ENCODE measurements at places on chromosomes 2 and 18. TPM values are rescaled to one million over a fixed set of nuclear protein-coding genes. Genes with fewer than 3 reads are reported as not detected.

DNA sequence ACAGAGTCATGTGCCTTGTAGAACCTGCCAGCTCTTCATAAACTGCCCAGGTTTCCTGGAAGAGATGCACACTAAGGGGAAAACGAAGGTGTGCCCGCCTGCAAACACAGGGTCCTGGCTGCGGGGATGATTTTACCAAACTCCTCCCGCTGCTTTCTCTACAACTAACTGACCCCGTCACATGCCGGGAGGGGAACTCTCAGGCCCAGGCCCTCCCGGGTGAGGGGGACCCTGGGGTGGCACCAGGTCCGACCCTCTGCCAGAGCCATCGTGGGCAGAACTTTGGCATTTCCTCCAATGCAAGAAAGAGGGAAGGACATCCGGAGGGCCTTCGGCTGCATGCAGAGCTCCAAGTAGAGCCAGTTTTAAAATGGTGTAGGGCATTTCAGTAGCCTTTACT lies 28.6 kb downstream of the CAPN13 start:
- DNase-seq: no peak

GRCh38 chr2:145484448-145485097 lies 964.7 kb upstream of the ZEB2 start:
- DNase-seq: peak; percentile 68

DNA sequence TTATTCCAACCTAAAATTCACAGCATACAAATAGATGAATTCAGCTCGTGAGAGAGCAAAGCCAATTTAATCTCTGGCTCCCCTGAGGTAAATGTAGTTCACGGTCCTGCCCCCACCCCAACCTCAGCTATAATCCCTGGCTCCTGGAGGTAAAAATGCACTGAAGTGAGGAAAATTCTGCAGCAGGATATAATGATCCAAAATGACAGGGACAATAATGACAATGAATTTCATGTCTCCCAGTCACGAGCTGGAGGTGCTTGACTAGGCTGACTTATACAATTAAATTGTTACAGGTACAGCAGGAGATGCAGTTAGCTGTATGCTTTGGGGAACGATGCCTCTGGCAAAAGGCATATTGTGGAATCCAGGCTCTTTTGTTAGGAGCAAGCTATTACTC lies 82.0 kb downstream of the GPD2 start:
- DNase-seq: no peak

DNA sequence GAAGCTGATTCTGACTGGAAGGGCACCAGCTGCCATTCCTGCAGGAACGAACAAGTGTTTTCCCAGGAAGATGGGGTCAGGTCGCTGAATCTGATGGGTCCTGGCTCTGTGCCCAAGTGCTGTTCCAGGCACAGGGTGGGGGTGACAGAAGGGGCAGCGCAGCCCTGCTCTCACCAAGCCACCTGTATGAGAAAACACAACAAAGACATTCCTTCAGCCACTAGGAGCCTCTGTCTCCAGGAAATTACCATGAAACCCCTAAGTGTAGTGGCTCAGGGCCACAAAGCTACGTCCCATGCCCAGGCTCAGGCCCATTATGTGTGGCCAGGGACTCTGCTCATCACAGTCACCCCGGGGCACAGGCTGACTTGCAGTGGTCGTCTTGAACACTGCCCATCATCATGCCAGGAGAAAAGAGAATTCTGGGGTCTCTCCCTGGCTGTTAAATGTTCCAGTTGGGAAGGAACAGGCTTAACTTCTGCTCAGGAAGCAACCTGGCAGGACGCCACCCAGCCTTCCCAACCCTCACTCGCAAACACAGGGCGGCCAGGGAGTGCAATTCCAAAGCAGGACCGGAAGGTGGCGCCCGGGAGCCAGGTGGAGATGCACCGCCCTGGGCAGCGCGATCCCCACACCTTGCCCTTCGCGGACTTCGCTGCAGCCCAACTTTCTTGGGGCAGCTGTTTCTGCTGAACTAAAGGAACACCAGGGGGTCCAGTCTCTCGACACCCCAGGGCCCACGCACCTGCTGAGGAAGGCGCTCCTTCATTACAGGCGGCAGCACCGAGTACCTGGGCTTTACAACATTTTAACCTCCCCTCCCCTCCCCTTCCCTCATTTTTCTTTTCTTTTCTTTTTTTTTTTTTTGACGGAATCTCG lies 11.0 kb upstream of the SFTPB start:
- peak; percentile 94 for DNase-seq

GRCh38 chr2:213500881-213501280 lies 216.6 kb downstream of the SPAG16 start:
- no peak for DNase-seq

GRCh38 chr2:96408616-96409015 lies 73.0 kb downstream of the NCAPH start:
- DNase-seq: no peak

- no peak for DNase-seq
These were observed 18.8 kb downstream of the SPRED2 start for GRCh38 chr2:65413610-65414009.

DNA sequence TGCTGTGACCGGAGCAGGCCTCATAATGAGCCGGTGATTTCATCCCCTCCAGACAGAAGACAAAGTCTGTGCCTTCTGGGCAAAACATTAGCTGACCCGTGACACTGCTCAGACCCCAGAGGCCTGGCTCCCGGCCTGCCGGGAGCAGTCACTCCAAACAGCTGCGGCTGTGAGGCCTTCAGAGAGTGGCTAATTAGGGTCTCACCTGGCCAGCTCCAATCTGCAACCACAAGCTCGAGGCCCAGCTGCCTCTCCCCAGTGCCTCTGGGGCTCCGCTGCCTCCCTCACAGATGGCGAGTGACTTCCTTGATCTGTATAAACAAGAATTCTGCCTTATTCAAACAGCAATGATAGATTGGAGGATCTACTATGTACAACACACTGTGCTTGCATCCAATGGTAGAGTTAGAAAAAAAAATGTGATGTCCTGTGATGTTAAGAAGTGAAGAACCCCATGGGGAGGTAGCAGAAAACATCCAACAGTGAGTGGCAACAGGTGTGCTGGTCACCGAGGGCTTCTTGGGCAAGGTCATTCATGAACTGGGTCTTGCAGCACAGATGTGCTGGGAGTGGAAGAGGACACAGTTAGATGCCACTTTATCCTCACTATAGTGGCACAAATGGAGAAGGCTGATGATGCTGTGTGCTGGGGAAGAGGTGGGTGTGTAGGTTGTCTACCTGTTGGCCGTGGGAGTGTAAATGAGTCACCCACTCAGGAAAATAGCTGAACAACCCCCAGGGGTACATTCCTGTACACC lies 98.2 kb upstream of the ASAP2 start:
- DNase-seq: no peak

DNA sequence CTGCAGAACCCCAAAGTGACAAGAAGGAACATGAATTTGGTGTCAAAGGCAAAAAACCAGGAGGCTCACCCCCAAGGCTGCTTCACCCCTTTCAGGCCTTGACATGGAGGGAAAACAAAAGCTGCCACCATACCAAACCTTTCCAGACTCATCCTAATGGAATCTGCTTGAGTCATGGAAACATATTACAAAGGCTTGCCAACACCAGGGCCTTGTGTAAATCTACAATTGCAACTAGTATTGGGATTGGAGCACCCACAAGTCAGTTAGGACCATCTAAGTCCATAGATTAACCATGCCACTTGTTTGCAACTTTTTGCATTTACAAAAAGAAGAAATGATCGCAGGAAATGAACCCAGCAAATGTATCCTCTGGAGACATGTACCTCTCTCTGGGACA lies 297.6 kb downstream of the CDCA7 start:
- peak; percentile 93 for DNase-seq

GRCh38 chr2:217440000-217440399 lies 562.8 kb downstream of the TNS1 start:
- no peak for DNase-seq

DNA sequence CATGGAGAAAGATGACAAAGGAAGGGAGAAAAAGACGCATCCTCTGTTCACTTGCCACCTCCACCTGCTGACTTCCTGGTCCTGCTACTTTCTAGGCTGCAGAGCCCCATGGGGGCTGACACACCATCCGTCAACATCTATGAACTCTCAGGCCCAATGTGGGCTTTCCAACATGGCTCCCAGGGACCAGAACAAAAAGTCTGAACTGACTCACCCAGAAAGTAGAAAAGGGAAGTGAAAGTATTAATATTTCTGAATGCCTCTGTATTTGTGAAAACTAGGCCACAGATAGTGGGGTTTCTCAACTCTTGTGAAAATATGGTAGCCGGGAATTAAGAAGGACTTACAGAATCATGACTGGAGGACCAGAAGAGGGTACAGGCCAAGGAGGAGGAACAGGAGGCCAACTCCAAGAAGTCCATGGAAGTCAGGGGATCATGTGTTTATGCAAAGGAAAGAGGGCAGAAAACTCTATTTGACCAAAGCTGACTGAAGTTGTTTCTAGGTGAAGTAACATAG lies 123.1 kb upstream of the CAB39 start:
- DNase-seq: no peak

DNA sequence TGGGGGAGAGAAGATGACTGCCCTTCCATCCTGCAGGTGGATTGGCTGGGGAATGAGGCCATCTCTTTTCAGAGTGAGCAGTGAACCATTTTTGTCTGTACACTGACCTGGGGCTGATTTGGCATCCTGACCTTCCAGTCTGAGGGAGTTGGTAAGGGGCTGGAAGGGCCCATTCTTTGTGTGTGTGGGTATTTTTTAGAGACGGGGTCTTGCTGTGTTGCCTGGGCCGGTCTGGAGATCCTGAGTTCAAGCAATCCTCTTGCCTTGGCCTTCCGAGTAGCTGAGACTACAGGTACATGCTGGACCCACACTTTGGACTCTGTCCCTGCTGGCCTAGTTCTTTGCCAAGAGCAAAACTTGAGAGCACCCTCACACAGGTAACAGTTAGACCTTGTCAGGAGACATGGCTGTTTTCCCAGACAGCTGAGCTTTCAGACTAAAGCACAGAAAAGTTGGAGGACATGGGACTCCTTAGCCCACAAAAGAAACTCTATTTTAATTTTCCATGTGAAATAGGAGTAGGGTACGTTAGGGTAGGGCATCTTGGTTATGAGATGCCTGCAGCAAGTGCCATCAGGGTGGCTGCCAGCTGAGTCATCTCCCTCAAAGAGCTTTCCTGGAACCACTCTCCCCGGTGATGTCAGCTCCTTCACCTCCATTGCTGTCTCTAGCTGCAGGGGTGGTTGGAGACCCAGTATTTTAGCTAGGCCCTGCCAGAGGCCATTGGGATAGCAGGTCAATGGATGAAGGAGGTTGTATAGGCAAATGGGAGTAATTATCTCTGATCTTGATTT lies 60.7 kb downstream of the DGKD start:
- peak; percentile 66 for DNase-seq

DNA sequence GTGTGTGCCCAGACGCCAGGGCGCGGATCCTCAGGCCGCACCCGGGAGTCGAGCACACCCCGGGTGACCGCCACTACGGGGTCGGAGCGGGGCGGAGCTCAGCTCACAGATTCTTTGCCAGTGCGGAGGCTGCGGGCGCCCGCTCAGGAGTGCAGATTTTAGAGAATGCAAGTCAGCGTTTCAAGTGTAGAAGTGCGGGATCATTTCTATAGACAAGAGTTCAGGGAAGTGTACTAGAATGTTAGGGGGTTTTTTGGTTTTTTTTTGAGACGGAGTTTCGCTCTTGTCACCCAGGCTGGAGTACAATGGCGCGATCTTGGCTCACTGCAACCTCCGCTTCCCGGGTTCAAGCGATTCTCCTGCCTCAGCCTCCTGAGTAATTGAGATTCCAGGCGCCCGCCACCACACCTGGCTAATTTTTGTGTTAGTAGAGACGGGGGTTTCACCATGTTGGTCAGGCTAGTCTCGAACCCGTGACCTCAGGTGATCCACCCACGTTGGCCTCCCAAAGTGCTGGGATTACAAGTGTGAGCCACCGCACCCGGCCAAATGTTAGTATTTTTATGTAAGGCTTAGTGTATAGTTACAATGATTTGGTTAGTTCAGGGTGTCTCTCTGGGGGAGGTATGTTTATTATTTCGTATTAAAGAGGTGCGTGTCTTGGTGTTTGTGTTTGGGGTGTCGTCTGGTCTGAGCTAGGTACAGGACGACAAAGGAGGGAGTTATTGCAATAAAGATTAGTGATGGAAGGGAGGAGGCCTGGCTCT lies 619 bp upstream of the FAM168B start:
- no peak for DNase-seq

GRCh38 chr2:54624591-54625071 lies 98.8 kb upstream of the EML6 start:
- no peak for DNase-seq

- no peak for DNase-seq
These were observed 61.9 kb downstream of the ASAP2 start for GRCh38 chr2:9268301-9269080.

DNA sequence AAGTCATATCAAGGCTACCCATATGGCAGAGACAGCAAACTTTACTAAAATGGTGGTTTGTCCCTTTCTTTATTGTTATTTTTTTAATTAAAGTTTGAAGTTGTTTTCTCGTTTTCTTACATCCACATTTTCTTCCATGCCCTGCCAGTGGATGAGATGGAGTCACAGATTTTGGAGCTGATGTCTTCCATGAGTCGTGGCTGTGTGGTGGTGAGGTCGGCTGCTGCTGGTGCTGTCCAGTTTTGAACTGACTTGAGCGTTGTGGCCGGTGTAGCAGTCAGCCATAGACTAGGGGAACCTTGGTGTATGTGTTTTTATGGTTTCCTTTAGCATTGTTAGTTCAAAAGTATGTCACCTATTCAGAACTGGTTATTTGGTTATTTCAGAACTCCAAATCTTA lies 182.8 kb downstream of the SH3RF3 start:
- no peak for DNase-seq

- DNase-seq: peak; percentile 5
These were observed 1.5 kb downstream of the TTC32 start for GRCh38 chr2:19899985-19900930.

DNA sequence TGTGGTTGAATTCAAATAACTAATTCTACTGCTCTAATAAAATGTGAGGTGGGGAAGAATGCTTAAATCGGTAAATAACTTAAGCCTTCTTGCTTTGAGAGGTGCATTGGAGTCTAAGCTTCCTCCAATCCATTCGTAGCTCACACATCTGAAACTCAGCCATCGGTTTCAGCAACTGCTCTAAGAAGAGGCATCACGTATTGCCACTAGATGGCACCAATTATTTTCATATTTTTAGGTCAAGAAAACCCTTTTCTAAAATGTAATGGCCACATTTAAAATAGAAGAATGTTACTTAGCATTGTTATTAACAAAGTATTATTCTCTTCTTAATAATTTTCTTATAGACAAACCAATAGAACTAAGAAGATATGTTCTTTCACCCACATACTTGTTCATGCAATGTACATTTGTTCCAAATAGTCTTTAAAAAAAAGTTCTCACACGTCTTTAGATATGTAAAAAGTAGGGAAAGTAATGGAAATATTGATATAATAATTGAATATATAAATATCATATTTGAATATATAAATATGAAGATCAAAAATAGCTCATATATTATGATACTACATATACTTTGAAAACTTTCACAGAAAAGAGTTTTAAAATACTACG lies 229.8 kb downstream of the CCDC178 start:
- DNase-seq: no peak

MAP4K3 gene
- polyA plus RNA-seq: 17.9 TPM

SLC38A11 gene
- 0.07 TPM for polyA plus RNA-seq

ARPC2 gene
- polyA plus RNA-seq: 283 TPM

IL1R2 gene
- polyA plus RNA-seq: 0.71 TPM

LOXHD1 gene
- polyA plus RNA-seq: not detected

RAB11FIP5 gene
- 21.8 TPM for polyA plus RNA-seq

ALK gene
- not detected for polyA plus RNA-seq

SCN7A gene
- polyA plus RNA-seq: not detected

KCNK3 gene
- 1.6 TPM for polyA plus RNA-seq

ORMDL1 gene
- 50.3 TPM for polyA plus RNA-seq

HOXD13 gene
- polyA plus RNA-seq: 0.17 TPM

C2orf15 gene
- polyA plus RNA-seq: 1.3 TPM

LCLAT1 gene
- polyA plus RNA-seq: 17.9 TPM
